T-helper 2 cell treated with Interferon-gamma antibody and Interleukin-4, amounts not matched to agents 5 μg/mL and 100 μg/mL, for 36 hours (primary cell): ENCODE measurements at places on chromosomes 6 and 20.

- no peak for DNase-seq
- H3K4me1 ChIP-seq: no peaks in the 10 kb centered on the region
- H3K4me3 ChIP-seq: no peak overlapping the region
- no peaks in the 10 kb centered on the region for H3K36me3 ChIP-seq
- no peak overlapping the region for H3K27ac ChIP-seq
These were observed 738.0 kb downstream of the EPHA7 start for GRCh38 chr6:92681401-92681800.

DNA sequence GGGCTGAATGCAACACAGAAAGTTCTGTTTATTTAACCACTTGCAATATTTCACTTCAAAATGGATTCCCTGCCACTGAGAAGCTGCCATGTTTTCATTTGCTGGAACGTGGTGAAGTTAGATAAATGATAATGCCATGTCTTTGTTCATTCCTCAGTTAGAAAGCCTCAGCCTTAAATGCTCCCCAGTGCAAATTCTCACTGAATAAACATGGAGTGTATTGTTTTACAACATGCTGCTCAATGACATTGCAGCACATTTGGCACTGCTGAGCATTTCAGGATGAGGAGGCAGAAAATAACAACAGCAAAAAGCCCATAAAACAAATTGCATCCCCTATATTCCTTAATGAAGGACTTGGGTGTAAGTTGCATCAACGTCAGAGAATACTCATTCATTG lies 913.8 kb upstream of the FLRT3 start:
- no peaks in the 10 kb centered on the region for H3K27me3 ChIP-seq
- no peak overlapping the region for H3K27ac ChIP-seq
- H3K4me3 ChIP-seq: no peak overlapping the region
- no peak for DNase-seq
- H3K36me3 ChIP-seq: no peaks in the 10 kb centered on the region

- H3K27ac ChIP-seq: no peak overlapping the region
- H3K4me3 ChIP-seq: no peak overlapping the region
- no peak for DNase-seq
- no peaks in the 10 kb centered on the region for H3K36me3 ChIP-seq
- H3K4me1 ChIP-seq: no peaks in the 10 kb centered on the region
These were observed 41.1 kb downstream of the PPP1R3G start for GRCh38 chr6:5126214-5126613.

- no peaks in the 10 kb centered on the region for H3K36me3 ChIP-seq
- H3K4me3 ChIP-seq: no peak overlapping the region
- H3K27ac ChIP-seq: no peak overlapping the region
- peaks cover 26% of the 10 kb centered on the region for H3K27me3 ChIP-seq
- DNase-seq: no peak
These were observed 32.8 kb upstream of the SIRPB2 start for GRCh38 chr20:1524004-1524403.

- no peaks in the 10 kb centered on the region for H3K36me3 ChIP-seq
- H3K4me1 ChIP-seq: no peaks in the 10 kb centered on the region
- H3K27me3 ChIP-seq: peaks cover 14% of the 10 kb centered on the region
These were observed 4.4 kb upstream of the CST3 start for GRCh38 chr20:23641936-23642751.
